ENCODE measurements at places on chromosomes 1 and 21.

DNA sequence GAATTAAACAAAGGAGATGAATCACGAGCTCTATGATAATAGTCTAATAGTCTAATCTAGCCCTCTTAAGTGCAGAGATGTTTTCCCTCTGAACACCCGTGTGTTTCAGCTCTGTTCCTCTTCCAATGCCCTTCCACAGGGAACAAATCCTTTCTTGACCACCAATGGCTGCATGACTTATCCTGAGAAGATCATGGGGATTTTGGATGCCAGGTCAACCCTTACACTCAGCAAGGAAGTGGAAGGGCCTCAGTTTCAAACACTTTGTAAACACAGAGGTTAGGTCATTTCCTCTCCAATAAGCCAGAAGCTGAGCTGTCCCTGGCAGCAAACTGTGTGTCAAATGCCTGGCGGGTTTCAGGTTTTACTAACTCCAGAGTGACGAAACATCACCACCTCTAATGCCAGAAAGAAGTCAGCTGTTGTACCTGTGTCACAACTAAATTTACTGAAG is 200.0 kb downstream of the GABPA start:
- no peak for DNase-seq

DNA sequence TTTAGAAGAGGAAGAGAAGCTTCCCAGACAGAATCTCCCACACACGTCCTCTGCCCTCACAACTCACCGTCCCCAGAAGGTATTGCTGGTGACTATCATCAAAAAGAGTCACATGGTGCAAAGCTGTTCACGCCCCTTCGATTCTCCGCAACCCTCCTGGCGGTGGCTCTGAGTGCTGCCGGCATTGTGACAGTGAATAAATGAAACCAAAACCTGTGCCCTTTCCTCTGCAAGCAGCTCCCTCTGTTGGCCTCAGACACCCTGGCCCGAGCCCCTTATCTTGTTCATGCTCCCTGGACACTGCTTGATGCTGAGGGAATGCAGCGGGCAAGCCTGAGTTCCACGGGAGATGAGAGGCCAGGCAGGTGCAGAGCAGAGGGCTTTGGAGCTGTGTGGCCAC is 510.3 kb downstream of the NPHP4 start:
- peak; percentile 86 for DNase-seq

DNA sequence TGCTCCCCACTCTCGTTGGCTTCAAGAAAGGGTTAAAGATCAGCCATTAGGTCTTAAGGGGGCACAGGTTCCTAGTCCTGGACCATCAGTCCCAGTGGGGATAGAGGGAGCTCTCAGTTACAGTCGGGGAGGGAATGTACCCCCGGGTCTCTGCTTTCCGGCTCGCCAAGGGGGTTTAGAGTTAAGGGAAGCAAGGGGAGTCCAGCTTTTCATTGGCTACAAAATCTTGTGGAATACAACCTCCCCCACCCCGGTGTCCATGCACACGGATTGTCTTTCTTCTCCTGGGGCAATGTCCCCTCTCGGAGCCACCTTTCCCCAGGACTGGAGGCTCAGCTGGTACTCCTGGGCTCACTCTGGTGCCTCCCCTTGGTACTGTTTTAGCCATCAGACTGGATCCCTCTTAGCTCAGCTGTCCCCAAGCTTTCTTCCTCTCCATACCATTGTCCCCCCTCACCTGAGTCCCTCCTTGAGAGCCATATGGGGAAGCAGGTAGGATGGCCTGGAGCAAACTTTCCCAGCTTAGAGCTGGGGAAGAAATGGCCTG is at the start of gene A3GALT2:
Gene A3GALT2, minus strand, starts transcription at position 480 of the 547 bp plus-strand sequence. Its CDS starts 0 bp downstream, at position 480.
- DNase-seq, result no peak

GRCh38 chr1:33039840-33040239 is 3.2 kb upstream of the AK2 start:
- DNase-seq, result no peak

GRCh38 chr1:40699787-40700186 is 8.3 kb downstream of the NFYC start:
- no peak for DNase-seq

GRCh38 chr1:22055463-22055862 is 3.0 kb downstream of the CDC42 start:
- no peak for DNase-seq

Measured in WERI-Rb-1 (cell line).